Occipital lobe (tissue), 3 donors: ENCODE measurements at places on chromosomes 3 and 15. TPM values are rescaled to one million over a fixed set of nuclear protein-coding genes. Genes with fewer than 3 reads are reported as not detected.

GRCh38 chr3:52892625-52893311, 4.6 kb downstream of the STIMATE start:
- no peak for DNase-seq

CKMT1A gene
- total RNA-seq, result 5.6 TPM

DNA sequence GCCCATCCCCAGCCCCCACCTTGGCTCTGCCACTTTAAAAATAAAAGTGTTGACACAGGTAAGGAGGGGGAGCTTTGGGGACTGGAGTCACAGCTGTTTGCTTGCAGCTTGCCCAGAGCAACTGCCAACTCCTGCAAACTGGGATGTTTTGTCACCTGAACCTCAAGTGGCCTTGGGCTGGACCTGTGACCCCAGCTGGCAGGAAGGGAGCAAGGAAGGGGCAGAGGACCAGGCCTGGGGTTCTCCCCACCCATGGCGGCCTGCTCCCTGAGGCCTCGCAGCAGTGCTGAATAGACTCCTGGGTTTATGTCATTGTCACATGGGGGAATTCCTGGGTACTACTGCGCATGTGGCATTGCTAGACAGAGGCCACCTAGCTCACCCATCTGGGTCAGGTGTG, 246.9 kb upstream of the TLE3 start:
- no peak for DNase-seq

DNA sequence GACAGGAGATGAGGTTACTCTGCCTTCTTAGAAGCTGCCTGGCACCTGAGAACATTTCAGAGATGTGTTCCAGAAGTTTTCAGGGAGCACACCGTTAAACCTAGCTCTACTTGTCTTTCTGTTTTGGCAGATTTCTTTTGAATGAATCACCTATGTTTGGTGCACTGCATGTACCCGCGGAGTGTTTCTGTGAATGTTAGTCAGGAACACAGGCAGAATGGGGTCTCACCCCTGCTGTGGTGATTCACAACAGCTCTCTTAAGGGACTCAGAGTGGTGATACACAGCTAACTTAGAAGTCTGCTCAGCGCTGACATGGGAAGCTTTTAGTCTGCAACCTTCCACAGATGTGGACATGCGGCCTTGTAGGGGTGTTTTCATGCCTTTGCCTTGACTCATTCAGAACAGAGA, 24.0 kb downstream of the TSEN2 start:
- DNase-seq, result no peak

DNA sequence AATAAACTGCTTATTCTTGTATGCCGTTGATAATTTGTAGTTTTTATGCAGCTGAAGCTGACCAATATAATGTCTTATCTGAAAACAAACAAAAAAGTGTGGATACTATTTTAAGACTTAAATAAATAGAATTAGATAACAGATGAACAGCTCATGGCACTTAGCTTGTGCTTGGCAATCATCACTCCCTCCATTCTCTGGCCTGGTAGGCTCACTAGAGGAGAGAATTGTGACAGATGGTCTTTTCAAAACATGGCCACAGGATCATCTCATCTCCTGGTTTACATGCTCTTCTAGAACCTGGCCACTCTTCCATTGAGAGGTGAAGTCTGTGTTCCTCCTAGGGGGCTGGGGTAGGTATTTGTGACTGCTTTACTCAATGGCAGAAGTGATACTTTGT, 58.4 kb upstream of the RBP1 start:
- no peak for DNase-seq

GRCh38 chr3:66353530-66353929, 132.7 kb downstream of the SLC25A26 start:
- DNase-seq, result no peak

EPHB3 gene
- total RNA-seq, result 3.9 TPM

SLC6A1 gene
- 61.1 TPM for total RNA-seq

GRCh38 chr15:63605816-63606215, 8.6 kb downstream of the FBXL22 start:
- no peak for DNase-seq

- no peak for DNase-seq
These were observed 173.4 kb upstream of the CADPS start for GRCh38 chr3:63048367-63049326.

DNA sequence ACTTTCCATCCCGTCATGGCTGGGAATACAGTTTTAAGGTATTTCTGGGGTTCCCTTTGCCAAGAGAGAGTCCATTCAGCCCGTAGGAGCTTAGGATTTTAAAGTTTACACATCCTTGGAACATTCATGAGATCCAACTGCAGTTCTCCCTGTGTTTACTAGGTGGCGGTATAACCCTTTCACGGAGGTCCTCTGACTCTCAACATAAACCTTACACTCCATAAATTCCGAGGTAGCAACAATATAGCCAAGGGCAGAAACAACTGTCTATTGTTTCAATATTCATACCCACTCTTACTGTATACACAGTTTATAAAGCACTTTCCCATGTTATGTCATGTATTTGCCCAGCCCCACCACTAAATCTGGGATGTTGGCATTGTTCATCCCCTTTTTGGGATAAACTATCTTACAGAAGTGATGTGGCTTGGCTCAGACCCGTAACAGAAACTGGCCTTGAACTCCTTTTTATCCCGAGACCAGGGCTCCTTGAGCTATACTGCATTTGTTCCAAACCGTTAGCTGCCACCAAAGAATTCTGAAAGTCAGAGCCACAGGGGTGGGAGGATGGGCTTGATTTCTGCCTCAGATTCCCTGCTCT, 69.2 kb upstream of the COL6A5 start:
- no peak for DNase-seq

PLSCR4 gene
- 7.6 TPM for total RNA-seq

GRCh38 chr3:13111873-13112520, 38.8 kb upstream of the IQSEC1 start:
- DNase-seq, result no peak

DNA sequence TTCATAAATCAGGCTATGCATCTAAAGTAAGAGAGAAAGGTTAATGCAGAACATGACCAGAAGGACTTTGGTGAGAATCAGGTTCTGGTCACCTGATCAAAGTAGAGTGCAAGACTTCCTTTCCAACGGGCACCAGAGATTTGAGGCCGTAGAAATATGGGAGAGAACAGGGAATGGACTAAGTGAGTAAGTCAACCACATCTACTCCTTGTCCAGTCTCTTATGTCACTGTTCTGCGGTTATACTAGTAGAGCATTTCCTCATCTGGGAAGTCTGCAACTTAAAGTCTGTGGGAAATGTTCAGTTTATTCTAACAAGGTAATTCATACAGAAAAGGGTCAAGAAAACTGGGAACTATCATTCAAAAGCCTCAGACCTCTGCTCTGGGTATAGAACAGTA, 232.8 kb downstream of the CPNE4 start:
- DNase-seq, result no peak

PCSK6 gene
- total RNA-seq, result 15.4 TPM
